Activated T-helper 1 cell treated with Interleukin-2 at 50 U/mL for 16 hours (primary cell): ENCODE measurements at places on chromosomes 3 and 15.

DNA sequence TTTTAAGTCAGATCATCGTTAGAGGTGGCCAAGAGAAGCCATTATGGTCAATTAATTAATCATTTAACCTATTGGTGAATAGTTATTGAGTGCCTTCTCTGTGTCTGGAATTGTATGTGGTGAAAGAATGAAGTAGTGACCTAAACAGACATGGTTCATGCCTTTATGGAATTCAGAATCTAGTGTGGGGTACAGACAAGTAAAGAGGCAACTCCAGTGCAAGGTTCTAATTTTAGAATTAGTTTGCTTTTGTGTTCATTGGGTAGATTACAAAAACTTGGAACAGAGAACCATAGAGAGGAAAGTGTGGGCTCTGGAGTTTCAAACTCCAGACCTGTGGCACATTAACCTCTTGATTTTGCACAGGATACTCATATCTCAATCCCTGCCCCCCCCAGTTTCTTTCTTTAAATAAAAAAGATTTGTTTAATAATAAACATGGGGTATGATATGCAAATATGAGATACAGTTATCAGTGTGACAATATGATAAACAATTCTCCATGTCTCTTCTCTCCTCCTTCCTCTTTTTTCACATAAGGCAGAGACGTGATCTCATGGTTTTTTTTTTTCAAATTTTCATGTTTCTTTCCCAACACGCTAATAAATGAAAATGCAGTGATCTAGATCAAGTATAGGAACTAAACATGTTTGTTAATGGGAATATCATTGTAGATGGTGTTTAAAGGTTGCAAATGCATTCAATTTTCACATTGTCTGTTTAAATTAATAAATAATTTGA, 117.9 kb downstream of the MITF start:
- DNase-seq: no peak

DNA sequence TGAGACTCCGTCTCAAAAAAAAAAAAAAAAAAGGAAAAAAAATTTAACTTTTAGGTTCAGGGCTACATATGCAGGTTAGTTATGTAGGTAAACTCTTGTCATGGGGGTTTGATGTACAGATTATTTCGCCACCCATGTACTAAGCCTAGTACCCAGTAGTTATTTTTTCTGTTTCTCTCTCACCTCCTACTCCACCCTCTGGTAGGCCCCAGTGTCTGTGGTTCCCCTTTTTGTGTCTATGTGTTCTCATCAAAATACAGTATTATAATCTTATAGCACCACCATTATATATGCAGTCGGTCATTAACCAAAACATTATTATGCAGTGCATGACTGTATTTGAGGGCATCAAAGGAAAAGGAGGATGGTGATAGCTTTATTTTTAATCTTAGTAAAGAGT, 47.3 kb downstream of the CHP1 start:
- DNase-seq: no peak

DNA sequence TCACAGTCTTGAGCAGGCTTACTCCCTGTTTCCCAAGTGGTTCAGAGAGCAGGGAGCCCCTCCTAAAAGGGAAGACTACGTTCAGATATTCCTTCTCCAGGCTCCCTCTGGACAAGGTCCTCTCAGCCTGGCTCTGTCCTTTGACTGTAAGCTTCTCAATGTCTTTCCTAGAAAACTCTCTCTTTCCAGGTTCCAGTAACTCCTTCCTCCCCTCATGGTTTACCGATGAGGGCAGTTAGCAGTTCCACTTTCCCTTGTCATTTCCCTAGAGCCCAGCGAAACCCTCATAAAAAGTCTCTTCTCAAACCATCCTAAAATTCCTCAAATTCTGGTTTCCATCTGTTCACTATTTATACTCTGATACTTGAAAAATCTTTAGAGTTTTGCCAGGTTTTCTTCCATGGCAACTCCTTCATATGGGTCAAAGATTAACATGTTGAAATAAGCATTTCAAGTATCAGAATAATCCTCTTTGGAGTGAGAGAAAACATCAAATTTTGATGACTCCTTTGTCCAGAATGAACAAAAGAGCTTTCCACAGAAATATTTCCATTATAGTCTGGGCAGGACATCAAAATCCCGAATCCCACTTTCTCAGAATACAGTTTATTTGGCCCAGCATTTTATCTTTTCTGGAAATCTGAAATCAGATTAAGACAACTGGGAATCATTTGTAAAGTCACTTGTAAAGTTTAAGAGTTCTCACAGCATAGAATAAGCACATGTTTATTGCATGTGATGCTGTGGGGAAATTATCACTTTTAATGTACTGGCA, 599.4 kb downstream of the UNC13C start:
- no peak for DNase-seq

DNA sequence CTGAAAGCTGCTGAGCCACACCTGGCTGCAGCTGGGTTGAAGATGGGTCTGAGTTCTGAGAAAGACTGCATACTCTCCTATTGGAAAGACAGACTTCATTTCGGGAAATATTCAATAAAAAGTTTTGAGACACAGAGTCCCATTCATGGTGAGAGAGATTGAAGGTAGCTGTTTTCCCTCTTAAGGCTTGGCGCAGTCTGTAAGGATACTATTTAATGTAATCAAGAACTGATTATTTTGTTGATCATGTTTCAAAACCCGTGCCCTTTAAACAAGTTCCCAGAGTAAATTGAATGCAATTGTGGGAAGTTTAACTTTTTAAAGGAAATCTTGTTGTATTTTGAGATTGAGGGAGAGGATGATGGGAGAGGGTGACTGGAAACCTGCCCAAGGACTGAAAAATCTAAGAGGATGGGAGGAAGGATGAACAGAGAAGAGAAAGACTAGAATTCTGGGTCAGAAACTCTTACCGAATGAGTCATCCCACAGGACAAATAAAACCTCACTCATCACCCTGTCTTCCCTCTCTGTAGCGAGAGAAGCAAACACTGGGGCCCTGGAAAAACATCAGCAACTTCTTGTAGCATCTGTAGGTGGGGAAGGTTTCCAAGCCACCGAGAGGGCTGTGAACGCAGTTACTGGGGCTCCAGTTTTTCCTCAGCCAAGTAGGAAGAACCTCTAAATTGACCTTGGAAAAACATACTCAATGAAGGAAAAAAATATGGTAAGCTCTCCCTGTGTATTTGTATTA, 193.2 kb upstream of the TPRG1 start:
- DNase-seq: no peak

DNA sequence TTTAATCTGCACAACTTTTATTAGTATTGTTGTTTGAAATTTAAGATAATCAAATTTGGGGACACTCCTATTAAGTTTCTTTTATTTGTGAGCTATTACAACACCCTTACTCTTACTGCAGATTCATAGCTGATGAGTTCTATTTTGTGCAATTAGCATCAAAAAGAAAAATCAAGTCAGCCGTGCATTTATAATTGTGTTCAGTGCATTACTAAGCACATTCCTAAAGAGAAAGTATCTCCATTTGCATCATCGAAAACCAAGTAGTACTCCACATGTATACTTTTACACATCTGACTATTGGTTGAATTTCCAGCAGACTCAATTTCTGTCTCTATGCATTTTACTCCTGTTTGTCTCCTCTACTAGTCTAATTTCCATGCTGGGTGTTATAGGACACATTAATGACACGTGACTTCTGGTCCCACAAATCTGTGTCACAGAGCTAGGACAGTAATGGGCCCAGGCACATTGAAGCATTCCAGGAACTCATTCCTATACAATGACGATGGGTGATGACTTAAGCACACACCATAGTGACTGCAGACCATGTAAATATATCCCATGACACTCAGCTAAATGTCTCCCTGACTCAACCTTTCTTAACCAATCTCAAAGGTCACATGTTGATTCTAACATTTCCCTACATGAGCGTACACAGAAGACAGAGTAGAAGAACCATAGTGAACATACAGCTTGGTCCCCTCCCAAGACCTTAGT, 477.5 kb downstream of the LPP start:
- DNase-seq: no peak

DNA sequence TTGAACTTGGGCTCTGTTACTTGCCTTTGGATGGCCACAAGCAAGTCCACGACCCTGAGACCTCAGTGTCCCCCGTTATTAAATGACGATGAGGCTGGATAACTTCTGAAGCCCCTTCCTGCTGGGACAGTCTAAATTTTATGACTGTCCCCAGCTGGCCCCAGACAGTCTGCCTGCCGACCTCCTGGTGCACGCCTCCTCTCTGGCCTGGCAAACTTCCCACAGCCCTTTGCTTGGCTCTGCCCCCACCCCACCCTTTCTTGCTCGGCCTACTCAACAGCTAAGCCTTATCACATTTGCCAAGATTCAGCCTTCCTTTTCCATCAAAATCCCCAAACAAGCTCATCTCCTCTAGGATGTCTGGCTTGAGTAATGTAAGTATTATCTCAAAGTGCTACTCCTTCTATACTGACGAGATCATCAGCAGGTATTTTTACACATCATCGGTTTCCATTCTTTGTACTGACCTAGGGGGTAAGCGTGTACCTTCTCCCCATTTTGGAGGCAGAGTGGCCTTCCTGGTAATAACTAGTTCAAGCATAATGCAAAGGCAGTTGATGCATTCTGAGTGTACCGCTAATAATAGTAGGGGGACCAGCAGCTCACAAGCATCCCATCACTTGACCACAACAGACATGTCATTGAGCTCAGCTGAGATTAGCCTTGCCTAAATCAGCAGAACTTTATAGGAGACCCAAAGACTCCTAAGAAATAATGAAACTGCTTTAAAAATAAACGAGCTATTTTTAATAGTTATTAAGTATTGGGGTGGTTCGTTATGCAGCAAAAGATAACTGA, 120.8 kb upstream of the HACD2 start:
- DNase-seq: no peak

- DNase-seq: no peak
Observed at GRCh38 chr3:9019259-9019961, 56.1 kb upstream of the RAD18 start.

DNA sequence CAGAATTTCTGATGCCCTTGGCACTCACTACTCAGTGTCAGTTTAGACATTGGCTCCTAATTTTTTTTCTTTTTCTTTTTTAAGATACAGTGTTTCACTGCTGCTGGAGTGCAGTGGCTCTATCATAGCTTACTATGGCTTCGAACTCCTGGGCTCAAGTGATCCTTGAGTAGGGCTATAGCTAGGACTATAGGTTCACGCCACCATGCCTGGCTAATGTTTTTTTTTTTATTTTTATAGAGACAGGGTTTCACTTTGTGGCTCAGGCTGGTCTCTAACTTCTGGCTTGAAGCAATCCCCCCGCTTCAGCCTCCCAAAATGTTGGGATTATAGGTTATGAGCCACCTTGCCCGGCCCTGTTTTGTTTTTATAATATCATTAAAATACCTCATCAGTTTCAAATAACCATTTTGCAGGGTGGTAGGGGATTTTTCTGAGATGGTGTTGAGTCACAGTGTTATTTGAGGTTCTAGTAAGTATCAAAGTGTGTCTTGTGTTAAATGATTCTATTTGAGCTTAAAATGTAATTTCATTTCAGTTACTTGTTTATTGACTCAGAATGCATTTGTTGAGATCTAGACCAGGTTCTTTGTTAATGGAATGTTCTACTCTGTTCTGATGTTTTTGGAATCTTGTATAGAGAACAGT, 7.0 kb downstream of the FNDC3B start:
- no peak for DNase-seq

GRCh38 chr3:197329382-197329781, 31.0 kb upstream of the DLG1 start:
- no peak for DNase-seq

DNA sequence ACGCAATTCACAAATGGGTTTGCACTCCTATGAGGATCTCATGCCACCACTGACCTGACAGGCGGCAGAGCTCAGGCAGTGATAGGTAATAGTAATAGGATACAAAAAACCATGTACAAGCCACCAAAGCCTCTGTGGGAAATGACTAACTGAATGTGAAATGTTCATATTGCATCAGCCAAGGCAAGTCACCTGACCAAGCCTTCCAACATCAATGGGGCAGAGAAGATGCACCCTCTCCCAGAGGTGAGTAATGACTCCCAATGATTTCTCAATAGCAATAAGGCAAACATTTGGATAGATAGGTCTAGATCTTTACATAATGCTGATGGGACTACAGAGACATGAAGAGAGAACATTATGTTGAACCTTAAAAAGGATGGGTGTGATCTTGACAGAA, 14.9 kb downstream of the CNTN3 start:
- DNase-seq: no peak

GRCh38 chr3:13401149-13401548, 19.0 kb downstream of the NUP210 start:
- DNase-seq: no peak

DNA sequence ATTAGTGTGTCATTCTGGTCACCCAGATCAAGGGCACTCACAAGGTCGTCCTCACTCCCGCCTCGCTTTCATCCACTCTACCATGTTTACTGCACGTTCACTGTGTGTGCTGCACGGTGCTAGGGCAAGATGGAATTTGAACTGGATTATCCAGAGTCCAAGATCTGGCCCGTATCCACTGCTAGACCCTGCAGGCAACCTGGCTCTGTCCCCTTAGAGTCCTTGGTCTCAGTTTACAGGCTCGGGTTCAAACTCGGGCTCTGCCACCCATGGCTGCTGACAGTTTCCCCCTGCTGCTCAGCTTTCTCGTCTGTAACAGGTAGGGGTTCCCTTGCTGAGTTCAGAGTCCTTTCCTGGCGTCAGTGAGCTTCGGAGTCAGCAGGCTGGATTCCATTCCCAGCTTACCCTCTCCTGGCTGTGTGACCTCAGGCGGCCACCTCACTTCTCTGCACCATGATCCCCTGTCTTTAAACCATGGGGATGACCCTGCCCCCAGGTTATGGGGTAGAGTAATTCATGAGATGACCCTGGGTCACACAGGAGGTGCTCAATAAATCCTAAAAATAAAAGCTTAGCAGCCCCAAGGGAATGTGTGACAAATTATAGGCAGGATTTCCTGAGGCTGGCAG, 79.6 kb upstream of the SLC6A6 start:
- DNase-seq: no peak

GRCh38 chr3:52534281-52535183, 875 bp upstream of the NT5DC2 start:
- no peak for DNase-seq

GRCh38 chr3:70527026-70527425, 214.6 kb upstream of the MDFIC2 start:
- no peak for DNase-seq

- no peak for DNase-seq
Observed at GRCh38 chr3:66692766-66693150, 191.9 kb upstream of the LRIG1 start.

DNA sequence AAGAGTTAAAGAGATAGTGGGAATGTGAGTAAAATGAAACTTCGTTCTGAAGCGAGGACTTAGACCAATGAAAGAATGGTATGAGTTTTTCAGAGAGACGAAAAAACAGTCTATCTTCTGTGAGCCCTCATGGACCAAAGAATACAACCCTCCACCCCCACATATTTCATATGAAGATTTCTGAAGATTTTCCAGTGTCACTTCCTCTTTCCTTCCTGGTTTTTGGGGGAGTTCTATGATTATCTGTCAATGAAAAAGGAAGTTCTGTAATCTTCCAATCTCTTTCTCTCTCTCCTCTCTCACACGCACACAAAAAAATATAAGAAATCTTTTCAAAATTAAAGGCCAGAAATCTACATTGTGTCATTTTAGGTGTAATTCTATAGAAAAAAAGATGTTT, 27.7 kb downstream of the CMSS1 start:
- no peak for DNase-seq

DNA sequence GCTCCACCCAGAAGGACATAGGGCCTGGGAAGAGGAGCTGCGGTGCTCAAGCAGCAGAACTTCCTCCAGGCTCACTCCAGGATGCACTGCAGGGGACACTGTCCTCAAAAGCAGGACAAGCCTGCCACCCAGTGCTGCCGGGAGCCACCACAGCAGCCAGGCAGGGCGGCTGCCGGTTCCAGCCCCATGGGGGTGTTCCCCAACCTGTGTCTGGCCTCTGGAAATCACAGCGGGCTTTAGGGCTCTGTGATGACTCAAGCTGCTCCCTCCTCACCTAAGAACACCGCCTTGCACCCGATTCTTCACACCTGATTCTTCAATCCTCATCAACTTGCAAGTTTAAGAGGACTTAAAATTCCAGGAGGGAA, 71.9 kb upstream of the SLC6A11 start:
- no peak for DNase-seq
